Ecto neural progenitor cell (in vitro differentiated cells): ENCODE measurements at places on chromosomes 7 and 10.

DNA sequence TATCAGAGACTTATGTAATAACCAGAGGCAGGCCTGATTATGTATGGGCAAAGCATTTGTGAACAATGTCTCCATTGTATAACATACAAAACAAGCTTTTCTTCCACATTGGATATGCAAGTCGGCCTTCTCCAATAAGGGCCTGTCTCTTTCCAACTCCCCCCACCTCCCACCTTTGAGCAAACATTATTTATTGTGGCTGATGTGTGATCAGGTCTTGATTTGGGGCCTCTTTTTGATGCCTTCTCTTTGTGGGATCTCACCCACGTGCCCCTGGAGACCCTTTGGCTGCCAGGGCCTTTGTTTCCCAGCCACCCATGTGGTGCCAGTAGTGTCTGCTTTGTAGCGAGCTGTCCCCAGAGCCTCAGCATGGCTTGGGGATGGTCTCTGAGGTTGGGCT lies 53.0 kb downstream of the TCF7L2 start:
- DNase-seq = no peak

- DNase-seq = peak; percentile 58
Observed at GRCh38 chr10:9244864-9245263, 1190.4 kb downstream of the GATA3 start.

DNA sequence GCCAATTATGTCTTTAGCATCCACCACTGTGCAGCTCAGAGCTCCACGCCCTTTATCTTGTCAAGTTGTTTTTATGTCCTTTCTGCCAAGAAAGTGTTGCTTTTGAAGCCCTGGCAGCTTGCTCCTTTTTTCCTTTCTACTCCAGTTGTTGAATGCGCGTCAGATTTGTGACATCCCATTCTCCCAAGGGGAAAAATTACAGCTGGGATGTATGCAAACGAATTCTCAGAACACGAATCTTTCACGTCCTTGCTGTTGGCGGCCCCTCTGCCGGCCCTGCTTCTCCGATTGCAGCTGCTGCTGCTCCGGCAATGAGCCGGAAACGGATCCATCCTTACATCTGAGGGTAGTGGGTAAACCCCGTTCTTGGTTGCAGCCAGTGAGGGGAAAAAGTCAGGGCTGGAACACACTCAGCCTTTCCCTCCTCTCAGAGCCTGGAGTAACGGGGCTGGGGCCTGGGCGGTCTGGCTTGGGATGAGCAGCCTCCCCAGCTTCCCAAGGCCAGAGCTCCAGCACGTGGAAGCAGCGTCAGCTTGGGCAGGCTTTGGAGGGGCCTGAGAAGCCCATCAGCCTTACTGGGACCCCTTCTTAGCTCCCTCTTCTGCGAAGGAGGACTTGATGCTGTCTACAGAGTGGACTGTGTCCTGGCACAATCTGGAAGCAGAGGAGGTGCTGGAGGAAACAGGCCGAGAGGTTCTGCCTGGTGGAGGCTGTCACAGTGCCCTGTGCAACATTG lies 79.0 kb upstream of the CHST15 start:
- DNase-seq = peak; percentile 46

DNA sequence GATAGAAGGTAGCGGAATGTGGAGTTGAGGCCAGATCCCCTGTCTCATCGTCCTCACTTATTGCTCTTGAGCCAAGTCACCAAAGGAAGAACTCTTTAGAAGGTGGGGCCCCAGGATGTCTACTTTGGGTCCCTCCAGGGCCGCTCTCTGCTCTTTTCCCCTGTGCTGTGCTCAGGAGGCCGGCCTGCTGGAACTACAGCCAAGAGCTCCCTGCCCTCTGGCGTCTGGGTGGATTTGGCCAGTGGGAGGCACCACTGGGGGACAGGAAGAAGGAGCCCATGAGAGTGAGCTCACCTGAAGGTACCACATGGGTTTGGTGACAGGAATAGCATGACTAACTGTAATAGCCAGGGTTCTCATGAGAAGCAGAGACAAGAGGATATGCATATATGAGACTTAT lies 97.7 kb upstream of the FAM180A start:
- DNase-seq = peak; percentile 8

DNA sequence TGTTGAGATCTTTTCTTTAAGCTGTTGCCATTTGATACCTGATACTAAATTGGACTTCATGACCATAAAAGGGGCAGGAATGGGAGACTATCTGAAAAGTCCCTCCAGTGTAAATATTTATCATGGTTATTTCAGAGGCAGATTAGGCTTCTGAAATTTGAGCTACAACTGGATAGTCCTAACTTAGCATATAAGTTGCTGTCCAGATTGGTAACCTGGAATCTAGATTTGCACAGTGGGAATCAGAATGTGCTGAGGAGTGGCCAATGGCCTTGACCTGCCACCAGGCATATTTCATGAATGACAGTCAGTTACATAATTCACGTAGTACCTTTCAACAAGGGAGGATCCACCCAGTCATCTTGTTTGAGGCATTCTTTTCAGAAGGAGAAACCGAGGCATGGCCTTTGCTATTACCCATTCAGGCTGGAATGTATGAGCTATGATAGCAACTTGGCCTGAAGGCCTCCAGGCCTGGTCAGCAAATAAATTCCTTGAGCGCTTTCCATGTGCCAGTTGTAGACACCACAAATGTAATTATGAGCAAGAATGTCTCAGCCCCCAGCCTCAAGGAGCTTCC lies 80.0 kb downstream of the EEPD1 start:
- DNase-seq = no peak

DNA sequence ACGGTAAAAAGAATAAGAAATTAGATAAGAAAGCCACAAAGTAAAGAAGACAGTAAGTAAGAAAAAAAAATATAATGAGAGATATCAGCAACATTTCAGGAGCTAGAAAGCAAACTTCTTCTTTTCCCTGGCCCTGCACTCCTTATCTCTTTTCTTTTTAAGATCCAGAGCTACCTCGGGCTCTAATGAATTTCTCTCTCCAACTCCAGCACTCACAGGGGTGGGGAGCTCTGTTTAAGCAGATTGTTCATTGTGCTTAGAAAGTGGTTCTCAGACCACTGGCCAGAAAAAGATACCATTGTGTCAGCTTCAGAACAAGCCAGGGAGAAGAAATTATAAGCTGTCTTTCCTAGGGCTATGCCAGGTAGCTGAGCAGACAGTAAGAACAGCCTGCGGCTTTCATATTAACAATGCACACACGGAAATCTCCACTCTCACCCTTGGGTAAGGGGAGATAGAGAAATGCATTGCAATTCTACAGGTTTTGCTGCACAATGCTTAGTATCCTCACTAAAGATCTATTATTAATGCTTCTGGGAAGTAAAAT lies 19.3 kb downstream of the OR2F1 start:
- DNase-seq = no peak

GRCh38 chr7:74709880-74710671 lies 52.6 kb downstream of the GTF2I start:
- no peak for DNase-seq
